ENCODE measurements at places on chromosomes 1 and 21. TPM values are rescaled to one million over a fixed set of nuclear protein-coding genes. Genes with fewer than 3 reads are reported as not detected.

DNA sequence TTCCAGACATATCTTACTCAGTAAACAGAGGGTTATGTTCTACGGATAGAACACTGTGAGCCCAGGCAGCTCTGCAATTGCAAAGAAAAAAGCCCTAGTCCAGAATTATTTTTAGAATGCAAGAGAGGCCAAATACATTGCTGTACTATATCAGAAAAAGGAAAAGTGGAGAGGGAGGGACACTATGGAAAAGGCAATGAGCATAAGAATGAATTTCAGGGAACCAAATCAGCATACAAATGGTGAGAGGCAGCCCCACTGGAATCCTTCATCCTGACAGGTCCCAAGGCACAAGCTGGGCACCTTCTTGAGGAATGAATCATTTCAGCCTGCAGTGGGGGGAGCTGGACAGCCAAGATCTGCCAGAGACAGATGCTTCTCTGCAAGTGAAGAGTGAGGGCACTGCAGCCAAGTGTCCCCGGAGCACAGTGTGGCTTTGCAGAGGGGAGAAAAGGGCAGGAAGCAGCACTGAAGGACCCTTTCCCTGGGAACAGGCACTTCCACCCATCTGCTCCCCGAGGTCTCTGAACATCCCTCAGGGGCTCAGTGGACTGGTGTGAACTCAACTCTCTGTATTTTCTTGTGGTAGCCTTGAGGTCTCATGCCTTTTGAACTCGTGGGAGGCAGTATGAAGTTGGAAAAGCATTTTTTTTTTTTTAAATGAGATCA lies 115.6 kb downstream of the XCL2 start:
- no peak overlapping the region for H3K27ac ChIP-seq

- H3K36me3 ChIP-seq = no peaks in the 10 kb centered on the region
- peaks cover 49% of the 10 kb centered on the region for H3K27me3 ChIP-seq
- no peak overlapping the region for H3K27ac ChIP-seq
- no peak for DNase-seq
- H3K4me1 ChIP-seq = peaks cover 7% of the 10 kb centered on the region
Measured at GRCh38 chr1:228445490-228445842, 28.8 kb upstream of the TRIM17 start.

- H3K4me3 ChIP-seq = no peak overlapping the region
- H3K36me3 ChIP-seq = peaks cover 4% of the 10 kb centered on the region
- H3K27ac ChIP-seq = peak overlapping the region; percentile 95
- peak; percentile 87 for DNase-seq
Measured at GRCh38 chr1:20493839-20494608, 8.0 kb upstream of the CAMK2N1 start.

- no peak for DNase-seq
- no peaks in the 10 kb centered on the region for H3K36me3 ChIP-seq
- H3K27ac ChIP-seq = no peak overlapping the region
- no peak overlapping the region for H3K4me3 ChIP-seq
- no peaks in the 10 kb centered on the region for H3K27me3 ChIP-seq
Measured at GRCh38 chr21:42724226-42724920, 71.0 kb downstream of the PDE9A start.

- no peak overlapping the region for H3K27ac ChIP-seq
- H3K4me1 ChIP-seq = no peaks in the 10 kb centered on the region
- H3K4me3 ChIP-seq = no peak overlapping the region
Measured at GRCh38 chr21:37319551-37319950, 47.0 kb upstream of the DYRK1A start.

Gene P3H1
- polyA plus RNA-seq = 24.4 TPM

DNA sequence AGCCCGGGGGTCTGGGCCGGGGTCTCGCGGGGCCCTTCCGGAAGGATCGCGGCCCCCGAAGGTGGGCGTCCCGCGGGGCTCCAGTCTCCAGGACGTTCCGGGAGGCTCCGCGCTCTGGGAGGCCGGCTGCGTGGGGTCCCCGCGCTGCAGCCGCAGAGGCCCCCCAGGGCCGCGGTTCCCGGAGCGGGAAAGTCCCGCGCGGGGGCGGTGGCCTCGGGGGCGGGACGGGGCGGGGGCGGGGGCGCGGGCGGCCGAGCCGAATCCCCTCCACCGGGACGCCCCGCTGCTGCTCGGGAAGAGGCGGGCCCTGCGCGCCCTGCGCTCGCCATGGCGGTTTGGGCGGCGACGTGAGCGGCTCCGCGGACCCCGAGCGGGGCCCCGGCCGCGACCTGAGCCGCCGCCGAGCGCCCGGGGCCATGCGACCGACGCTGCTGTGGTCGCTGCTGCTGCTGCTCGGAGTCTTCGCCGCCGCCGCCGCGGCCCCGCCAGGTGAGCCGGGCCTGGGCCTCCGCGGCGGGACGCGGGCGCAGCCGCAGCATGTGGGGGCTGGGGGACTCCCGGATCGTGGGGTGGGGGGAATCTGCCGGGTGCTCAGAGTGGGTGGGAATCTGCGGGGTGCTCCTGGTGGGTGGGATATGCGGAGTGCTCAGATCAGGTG lies at the start of gene IFNGR2:
IFNGR2 (plus strand) TSS at position 286 of the 658 bp plus-strand sequence; CDS start at position 417, 131 bp downstream.
- no peak for DNase-seq
- H3K27ac ChIP-seq = peak within 1 kb of the TSS; percentile 90
- peak within 1 kb of the TSS; percentile 86 for H3K4me3 ChIP-seq
- no peaks in the 10 kb centered on the region for H3K27me3 ChIP-seq
- H3K36me3 ChIP-seq = no peaks in the 10 kb centered on the region

Gene ETNK2
- polyA plus RNA-seq = 18.4 TPM

- H3K36me3 ChIP-seq = no peaks in the 10 kb centered on the region
- peaks cover 3% of the 10 kb centered on the region for H3K27me3 ChIP-seq
- no peak overlapping the region for H3K4me3 ChIP-seq
- H3K27ac ChIP-seq = no peak overlapping the region
- DNase-seq = no peak
Measured at GRCh38 chr1:203379825-203380224, 28.9 kb upstream of the FMOD start.

DNA sequence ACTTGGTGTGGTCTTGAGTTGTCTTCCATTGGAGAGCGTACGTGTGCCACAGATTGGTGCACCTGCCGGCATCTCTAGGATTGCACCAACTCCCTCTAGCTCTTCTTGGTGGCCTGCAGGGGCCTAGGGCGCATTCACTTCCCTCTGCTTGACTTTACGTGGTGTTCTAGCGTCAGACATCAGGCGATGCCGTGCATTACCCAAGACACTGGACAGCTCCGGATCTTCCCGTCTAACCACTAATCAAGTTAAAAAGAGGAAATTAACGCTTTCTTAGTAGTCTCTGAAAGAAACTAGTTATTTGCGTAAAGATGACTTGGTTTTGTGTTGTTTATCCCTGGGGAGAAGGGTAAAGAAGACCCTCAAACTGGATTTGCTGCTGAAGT lies 510 bp upstream of the IL10RB start:
- DNase-seq = no peak
- no peaks in the 10 kb centered on the region for H3K36me3 ChIP-seq
- H3K27me3 ChIP-seq = no peaks in the 10 kb centered on the region
- peaks cover 21% of the 10 kb centered on the region for H3K4me1 ChIP-seq
- peak overlapping the region; percentile 70 for H3K27ac ChIP-seq

GRCh38 chr1:35557118-35557610 lies at the start of gene KIAA0319L:
Gene KIAA0319L (minus strand): TSS chr1:35557403. CDS start chr1:35554491, 2,912 bp downstream.
- peak within 1 kb of the TSS; percentile 87 for H3K4me3 ChIP-seq
- no peaks in the 10 kb centered on the region for H3K27me3 ChIP-seq
- H3K36me3 ChIP-seq = peaks cover 18% of the 10 kb centered on the region
- H3K27ac ChIP-seq = peak within 1 kb of the TSS; percentile 85

DNA sequence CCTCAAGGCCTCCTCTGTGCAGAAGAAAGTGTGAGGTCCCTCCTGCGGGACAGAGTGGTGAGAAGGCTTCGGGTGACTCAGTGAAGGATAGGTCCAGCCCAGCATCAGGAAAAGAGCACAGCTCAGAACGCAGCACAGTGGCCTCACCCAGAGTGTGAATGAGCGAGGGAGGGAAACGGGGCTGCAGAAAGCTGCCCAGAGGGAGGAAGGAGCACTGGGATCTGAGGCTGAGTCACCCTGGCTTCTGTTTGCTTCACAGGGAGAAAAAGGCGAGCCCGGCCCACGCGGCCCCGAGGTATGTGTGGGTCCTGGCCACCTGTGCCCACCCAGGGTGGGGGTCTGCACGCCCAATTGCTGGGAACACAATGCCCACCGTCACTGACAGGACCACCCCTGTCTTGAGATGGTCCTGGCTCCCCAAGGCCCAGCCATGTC lies 24.3 kb downstream of the COL6A2 start:
- H3K4me1 ChIP-seq = no peaks in the 10 kb centered on the region
- H3K27me3 ChIP-seq = no peaks in the 10 kb centered on the region
- H3K36me3 ChIP-seq = no peaks in the 10 kb centered on the region
- H3K27ac ChIP-seq = no peak overlapping the region
- H3K4me3 ChIP-seq = no peak overlapping the region
- no peak for DNase-seq

DNA sequence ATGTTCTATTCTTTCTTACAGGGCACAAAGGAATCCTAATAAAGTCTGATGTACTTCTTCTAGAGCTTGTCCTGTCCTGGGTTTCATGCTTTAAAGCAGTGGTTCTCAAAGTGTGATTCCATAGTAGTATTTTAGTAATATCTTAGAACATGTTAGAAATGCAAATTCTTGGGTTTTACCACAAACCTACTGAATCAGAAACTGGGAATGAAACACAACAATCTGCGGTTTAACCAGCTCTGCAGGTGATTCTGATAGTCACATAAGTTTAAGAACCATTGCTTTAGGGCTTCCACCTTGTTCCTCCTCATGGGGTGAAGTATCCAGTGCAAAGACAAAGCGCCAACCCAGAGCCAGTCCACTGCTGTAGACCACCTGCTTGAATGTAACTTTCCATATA lies 41.1 kb downstream of the NGF start:
- H3K27me3 ChIP-seq = no peaks in the 10 kb centered on the region
- H3K36me3 ChIP-seq = no peaks in the 10 kb centered on the region
- H3K27ac ChIP-seq = no peak overlapping the region
- peaks cover 63% of the 10 kb centered on the region for H3K4me1 ChIP-seq

- no peak for DNase-seq
- H3K4me3 ChIP-seq = no peak overlapping the region
- H3K36me3 ChIP-seq = no peaks in the 10 kb centered on the region
- H3K27ac ChIP-seq = no peak overlapping the region
- H3K27me3 ChIP-seq = peaks cover 4% of the 10 kb centered on the region
- H3K4me1 ChIP-seq = peaks cover 22% of the 10 kb centered on the region
Measured at GRCh38 chr21:44547656-44548331, 3.5 kb downstream of the KRTAP10-2 start.

DNA sequence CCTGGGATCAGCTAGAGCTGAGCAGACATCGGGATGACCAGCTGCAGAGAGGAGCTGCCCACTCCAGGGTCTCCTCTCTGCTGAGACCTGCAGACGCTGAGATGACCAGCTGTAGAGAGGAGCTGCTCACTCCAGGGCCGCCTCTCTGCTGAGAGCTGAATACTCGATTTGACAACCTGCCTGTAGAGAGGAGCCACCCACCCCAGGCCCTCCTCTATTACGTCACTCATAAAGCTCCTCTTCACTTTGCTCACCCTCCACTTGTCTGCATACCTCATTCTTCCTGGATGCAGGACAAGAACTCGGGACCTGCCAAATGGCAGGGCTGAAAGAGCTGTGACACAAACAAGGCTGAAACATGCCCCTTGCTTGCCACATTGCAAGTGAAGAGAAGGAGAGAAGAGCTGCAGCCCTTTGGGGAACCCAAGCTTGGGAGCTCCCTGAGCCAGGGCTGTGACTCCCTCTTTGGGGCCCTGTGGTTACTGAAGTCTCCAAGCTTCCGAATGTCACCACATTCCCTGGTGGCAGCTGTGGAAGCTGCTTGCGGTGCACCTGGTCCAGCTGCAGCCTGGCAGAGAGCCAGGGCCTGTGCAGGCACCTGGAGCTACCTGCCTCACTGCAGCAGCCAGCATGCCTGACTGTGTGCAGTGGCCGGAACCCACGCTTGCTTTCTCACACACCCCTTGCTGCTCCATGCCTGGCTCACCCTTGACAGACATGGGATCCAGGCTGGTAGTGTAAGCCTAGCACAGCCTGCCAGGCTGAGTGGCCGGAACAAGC lies 59.6 kb downstream of the CC2D1B start:
- no peaks in the 10 kb centered on the region for H3K36me3 ChIP-seq
- no peaks in the 10 kb centered on the region for H3K4me1 ChIP-seq
- no peaks in the 10 kb centered on the region for H3K27me3 ChIP-seq
- no peak overlapping the region for H3K27ac ChIP-seq
- H3K4me3 ChIP-seq = no peak overlapping the region

GRCh38 chr21:38377165-38378088 lies 120.6 kb downstream of the KCNJ15 start:
- no peaks in the 10 kb centered on the region for H3K36me3 ChIP-seq
- H3K4me1 ChIP-seq = peaks cover 2% of the 10 kb centered on the region
- H3K27me3 ChIP-seq = no peaks in the 10 kb centered on the region
- no peak overlapping the region for H3K4me3 ChIP-seq

DNA sequence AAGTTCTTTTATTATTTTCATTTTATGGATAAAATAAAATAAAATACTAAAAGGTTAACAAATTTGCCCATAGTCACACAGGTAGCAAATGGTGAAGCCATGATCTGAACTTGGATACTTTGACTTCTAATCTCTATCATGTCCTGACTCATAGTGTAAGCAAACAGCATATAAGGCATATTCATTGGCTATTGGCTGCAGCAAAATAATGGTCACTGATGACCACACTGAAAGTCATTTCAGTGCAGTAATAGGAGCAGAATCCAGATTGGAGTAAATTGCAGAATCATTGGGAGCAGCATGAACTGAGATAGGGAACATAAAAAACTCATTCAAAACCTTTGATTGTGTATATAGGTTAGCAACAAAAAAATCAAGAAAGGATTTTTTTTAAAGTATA lies 262.9 kb downstream of the PLA2G4A start:
- no peak overlapping the region for H3K27ac ChIP-seq
- no peak overlapping the region for H3K4me3 ChIP-seq
- no peak for DNase-seq
- no peaks in the 10 kb centered on the region for H3K36me3 ChIP-seq

Gene ASCL5
- polyA plus RNA-seq = not detected

Gene RAB42
- 0.17 TPM for polyA plus RNA-seq

GRCh38 chr1:203346060-203346768 lies 4.7 kb downstream of the FMOD start:
- H3K27ac ChIP-seq = no peak overlapping the region
- peaks cover 4% of the 10 kb centered on the region for H3K4me1 ChIP-seq
- H3K27me3 ChIP-seq = peaks cover 4% of the 10 kb centered on the region
- no peak overlapping the region for H3K4me3 ChIP-seq
